ENCODE measurements at places on chromosomes 11 and 22.

GRCh38 chr11:83511646-83512045 is 225.5 kb upstream of the CCDC90B start:
- no peak for DNase-seq

GRCh38 chr22:47128622-47129215 is 366.3 kb downstream of the TBC1D22A start:
- no peak for DNase-seq

GRCh38 chr22:19150482-19151328 is 613 bp upstream of the GSC2 start:
- DNase-seq, result no peak

- DNase-seq, result no peak
Observed at GRCh38 chr11:120339394-120339890, 3.2 kb downstream of the ARHGEF12 start.

DNA sequence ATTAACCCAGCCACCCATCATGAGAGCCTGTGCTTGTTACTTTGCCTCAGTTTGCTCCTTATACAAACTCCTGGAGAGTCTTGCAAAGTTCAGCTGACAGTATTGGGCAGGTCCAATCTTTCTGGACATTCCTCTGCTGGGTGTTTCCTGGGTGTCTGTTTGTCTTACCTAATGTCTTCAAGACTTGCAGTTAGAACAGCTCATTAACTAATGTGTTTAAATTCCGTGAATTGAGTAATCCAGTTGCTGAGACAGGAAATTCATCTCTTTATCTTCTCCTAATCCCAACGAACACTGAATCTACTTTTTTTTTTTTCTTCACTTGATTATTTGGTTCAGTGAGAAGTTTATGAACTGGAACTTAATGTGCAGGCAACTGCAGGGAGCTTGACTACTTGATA is 20.6 kb downstream of the BCO2 start:
- no peak for DNase-seq

- DNase-seq, result no peak
Observed at GRCh38 chr11:124716591-124716990, 23.2 kb upstream of the NRGN start.

- DNase-seq, result peak; percentile 10
Observed at GRCh38 chr11:45371251-45372115, 85.3 kb upstream of the SYT13 start.

- no peak for DNase-seq
Observed at GRCh38 chr22:16969508-16970327, 38.3 kb downstream of the GAB4 start.
